Spinal cord (tissue), 10 donors: ENCODE measurements at places on chromosomes 2 and 18. TPM values are rescaled to one million over a fixed set of nuclear protein-coding genes. Genes with fewer than 3 reads are reported as not detected.

DES gene
- 4.8 TPM for total RNA-seq

DCDC2C gene
- total RNA-seq, result 1.3 TPM

POTEI gene
- 0.72 TPM for total RNA-seq

ITSN2 gene
- total RNA-seq, result 36.7 TPM

SIX2 gene
- total RNA-seq, result 0.40 TPM

SF3B1 gene
- total RNA-seq, result 322 TPM
